CD4-positive, alpha-beta T cell treated with Interleukin-10 for 1 hour (primary cell): ENCODE measurements at places on chromosomes 1 and 21.

GRCh38 chr1:205916541-205916940 lies 26.7 kb downstream of the SLC26A9 start:
- DNase-seq: no peak

GRCh38 chr1:19165501-19165900 lies 44.6 kb downstream of the UBR4 start:
- DNase-seq: no peak

GRCh38 chr1:46652321-46653100 lies 15.7 kb downstream of the ATPAF1 start:
- DNase-seq: no peak

DNA sequence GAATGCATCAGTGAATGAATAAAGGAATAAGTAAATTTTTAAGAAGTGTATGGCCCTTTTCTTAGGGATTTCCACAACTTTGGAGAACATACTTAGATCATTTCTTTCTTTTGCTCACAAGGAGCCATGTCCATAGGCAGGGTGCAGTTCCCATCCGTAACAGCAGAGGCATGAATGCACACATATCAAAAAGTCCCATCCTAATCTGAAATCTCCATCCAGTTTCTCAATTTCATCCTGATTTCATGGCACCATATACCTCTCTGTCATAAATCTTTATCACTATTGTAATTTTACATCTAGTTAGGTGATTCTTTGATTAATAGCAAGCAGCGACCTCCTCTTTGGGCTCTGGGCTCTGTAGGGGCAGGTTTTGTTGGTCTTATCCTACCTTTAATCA lies 359.2 kb downstream of the RRAGC start:
- no peak for DNase-seq

- DNase-seq: no peak
Observed at GRCh38 chr1:2088458-2088857, 38.2 kb downstream of the PRKCZ start.
